ENCODE measurements at places on chromosomes 1 and 21. TPM values are rescaled to one million over a fixed set of nuclear protein-coding genes. Genes with fewer than 3 reads are reported as not detected.

LMOD1 gene
- 19.6 TPM for total RNA-seq

SPATA6 gene
- 3.1 TPM for total RNA-seq

ITLN2 gene
- not detected for total RNA-seq

TRIM62 gene
- total RNA-seq: 9.8 TPM

PROK1 gene
- 2.8 TPM for total RNA-seq

CSTB gene
- total RNA-seq: 5.9 TPM

CHI3L2 gene
- total RNA-seq: not detected

GRCh38 chr1:151891512-151891911, 17.8 kb downstream of the THEM4 start:
- no peak for DNase-seq
- H3K4me3 ChIP-seq: no peak overlapping the region
- no peaks in the 10 kb centered on the region for H3K4me1 ChIP-seq
- no peaks in the 10 kb centered on the region for H3K27me3 ChIP-seq

- peaks cover 6% of the 10 kb centered on the region for H3K4me1 ChIP-seq
- H3K36me3 ChIP-seq: no peaks in the 10 kb centered on the region
- no peak for DNase-seq
- H3K4me3 ChIP-seq: no peak overlapping the region
- H3K27ac ChIP-seq: no peak overlapping the region
- H3K27me3 ChIP-seq: no peaks in the 10 kb centered on the region
Measured at GRCh38 chr1:176058686-176059085, 148.4 kb downstream of the COP1 start.

- no peaks in the 10 kb centered on the region for H3K36me3 ChIP-seq
- H3K27me3 ChIP-seq: no peaks in the 10 kb centered on the region
- no peak overlapping the region for H3K4me3 ChIP-seq
- peak overlapping the region; percentile 79 for H3K27ac ChIP-seq
- H3K4me1 ChIP-seq: peaks cover 3% of the 10 kb centered on the region
Measured at GRCh38 chr1:206460836-206461426, 9.3 kb upstream of the IKBKE start.

DNA sequence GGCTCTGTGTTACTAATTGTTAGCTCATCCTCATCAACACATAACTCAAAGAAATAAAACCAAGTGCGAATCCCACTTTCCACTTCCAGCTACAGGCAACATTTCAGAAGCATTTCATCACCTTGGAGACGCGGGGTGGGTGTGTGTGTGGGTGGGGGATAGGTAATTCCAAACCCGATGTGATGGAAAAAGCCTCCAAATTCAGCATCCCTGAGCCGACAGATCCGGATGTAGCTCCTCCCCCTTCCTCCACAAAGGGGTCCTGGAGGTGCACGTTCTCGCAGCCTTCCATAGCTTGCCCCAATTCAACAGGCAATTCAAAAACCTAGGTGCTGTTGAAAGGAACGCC, 486 bp downstream of the HSPA13 start:
- no peaks in the 10 kb centered on the region for H3K27me3 ChIP-seq
- H3K4me3 ChIP-seq: peak overlapping the region; percentile 96
- H3K27ac ChIP-seq: peak overlapping the region; percentile 85
- H3K4me1 ChIP-seq: peaks cover 21% of the 10 kb centered on the region

DNA sequence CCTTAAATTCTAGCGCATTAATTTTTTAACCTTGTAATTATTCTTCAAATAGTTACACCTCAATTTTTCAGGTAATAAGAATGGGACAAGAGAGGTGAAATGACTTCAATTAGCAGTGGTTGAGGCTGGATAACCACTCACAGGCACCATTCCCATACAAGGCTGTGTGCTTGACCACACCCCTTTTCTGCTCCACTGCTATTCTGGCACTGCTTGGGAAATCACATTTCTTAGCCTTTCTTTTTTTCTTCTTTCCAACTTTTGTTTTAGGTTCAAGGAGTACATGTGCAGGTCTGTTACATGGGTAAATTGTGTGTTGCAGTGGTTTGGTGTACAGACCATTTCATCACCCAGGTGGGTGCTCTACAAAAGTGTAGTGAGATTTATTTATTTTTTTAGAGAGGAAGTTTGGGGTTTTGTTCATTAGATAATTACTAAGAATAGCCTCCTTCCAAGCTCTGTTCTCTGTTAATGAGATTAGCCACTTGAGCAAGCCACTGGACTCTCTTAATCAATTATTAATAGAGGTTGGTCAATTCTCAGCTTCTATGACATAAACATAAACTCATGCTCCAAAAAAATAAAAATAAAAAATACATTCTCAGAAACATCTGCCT, 14.4 kb downstream of the ILDR2 start:
- no peaks in the 10 kb centered on the region for H3K4me1 ChIP-seq
- no peaks in the 10 kb centered on the region for H3K36me3 ChIP-seq
- no peak overlapping the region for H3K27ac ChIP-seq
- no peaks in the 10 kb centered on the region for H3K27me3 ChIP-seq
- no peak for DNase-seq

- peaks cover 2% of the 10 kb centered on the region for H3K36me3 ChIP-seq
- peak overlapping the region; percentile 98 for H3K27ac ChIP-seq
- no peaks in the 10 kb centered on the region for H3K27me3 ChIP-seq
- H3K4me1 ChIP-seq: peaks cover 33% of the 10 kb centered on the region
- no peak for DNase-seq
Measured at GRCh38 chr1:39570477-39571177, 6.0 kb downstream of the PABPC4 start.

DNA sequence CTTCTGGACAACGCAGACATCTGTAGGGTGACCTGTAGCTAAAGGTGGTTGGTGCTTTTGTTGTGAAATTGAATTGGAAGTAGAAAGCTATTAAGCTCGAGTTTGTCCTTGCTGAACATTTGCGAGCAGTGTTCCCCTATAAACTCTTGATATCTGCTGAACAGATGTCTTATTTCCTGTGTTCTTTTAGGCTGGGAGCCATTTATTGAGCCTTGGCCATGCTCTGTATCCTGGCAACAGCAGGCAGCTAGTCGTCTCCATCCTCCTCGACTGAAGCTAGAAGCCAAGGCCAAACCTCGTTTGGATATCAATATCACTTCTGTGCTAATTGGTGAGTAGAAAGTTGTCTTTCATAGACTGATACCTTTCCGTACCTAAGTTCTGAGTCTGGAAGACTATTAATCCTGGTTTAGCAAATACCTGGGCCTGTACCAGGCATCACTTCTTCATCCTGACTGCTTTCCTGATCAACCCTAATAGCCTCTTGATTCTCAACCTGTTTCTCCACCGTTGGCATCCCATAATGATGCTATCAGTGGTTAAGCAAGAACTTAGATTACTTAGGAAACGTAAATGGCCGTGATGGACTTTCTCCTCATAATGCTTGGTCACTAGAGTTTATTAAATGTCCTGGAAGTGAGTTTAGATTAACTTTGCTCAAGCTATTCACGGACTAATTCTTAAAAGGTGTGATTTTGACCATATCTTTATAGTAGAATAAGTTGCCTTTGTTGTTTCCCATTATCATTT, 103.4 kb downstream of the VPS13D start:
- no peak overlapping the region for H3K4me3 ChIP-seq
- peaks cover 28% of the 10 kb centered on the region for H3K4me1 ChIP-seq

DNA sequence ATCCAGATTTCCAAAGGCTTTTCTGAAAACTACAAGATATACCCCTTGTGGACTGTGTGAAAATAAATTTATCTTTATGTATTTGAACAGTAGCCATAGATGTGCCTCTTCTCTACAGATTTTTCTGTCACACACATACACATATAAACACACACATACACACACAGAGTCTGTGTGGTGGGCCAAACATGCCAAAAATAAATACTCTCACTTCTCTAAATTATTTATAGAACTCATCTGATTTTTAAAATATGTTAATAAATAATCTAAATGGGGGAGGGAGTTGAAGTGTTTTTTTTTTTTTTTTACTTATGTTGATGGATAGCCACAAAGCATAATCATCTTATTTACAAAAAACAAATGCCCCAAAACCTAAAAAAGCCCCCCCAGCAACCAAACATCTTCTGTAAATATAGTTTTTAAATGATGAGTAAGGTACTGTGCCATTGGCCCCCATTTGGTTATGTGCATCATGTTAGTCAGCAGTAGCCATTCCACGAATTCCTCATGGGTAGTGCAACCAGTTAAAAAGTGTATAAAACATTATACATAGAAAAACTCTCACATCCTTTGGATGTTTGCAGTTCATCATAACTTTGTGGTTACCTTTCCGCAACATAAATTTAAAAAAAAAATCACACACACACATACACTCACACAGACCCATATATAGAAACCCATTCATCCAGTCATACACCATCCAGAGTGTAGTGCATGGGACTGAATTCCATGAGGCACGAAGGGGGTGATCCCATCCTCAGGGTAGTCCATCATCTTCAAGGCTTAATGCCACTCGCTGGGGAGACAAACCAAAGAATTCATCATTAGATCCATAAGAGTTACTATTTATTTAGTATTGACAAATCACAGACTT, 8.2 kb upstream of the MAGOH start:
- no peaks in the 10 kb centered on the region for H3K4me1 ChIP-seq
- H3K36me3 ChIP-seq: no peaks in the 10 kb centered on the region
- no peak for DNase-seq
- no peak overlapping the region for H3K4me3 ChIP-seq

DNA sequence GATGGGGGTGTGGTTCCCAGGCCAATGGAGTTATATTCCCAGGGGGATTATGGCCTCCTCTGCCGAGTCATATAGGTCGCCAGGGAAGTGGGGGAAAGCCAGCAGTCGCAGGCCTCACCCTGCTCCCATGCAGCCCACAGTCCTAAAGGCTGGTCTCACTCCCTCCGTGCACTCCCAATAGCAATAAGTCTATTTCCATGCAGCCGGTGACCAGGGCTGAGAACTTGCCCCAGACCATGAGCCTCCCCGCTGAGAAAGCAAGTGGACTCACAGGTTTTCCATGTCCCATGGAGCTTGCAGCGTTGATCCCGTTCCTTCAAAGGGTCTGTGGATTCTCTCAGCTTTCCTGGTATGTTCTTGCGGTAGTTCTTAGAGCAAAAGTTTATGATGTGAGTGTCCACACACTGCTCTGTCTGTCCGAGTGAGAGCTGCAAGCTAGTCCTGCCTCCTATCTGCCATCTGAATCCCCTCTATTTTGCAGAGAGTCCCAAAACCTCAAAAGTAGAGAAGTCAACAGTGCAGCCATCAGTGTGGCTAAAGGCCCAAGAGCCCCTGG, 81.7 kb upstream of the TMPRSS2 start:
- H3K27me3 ChIP-seq: peaks cover 2% of the 10 kb centered on the region
- H3K27ac ChIP-seq: no peak overlapping the region

- DNase-seq: no peak
- no peaks in the 10 kb centered on the region for H3K36me3 ChIP-seq
- H3K4me1 ChIP-seq: no peaks in the 10 kb centered on the region
- no peaks in the 10 kb centered on the region for H3K27me3 ChIP-seq
Measured at GRCh38 chr1:5926686-5927435, 65.4 kb downstream of the NPHP4 start.

DNA sequence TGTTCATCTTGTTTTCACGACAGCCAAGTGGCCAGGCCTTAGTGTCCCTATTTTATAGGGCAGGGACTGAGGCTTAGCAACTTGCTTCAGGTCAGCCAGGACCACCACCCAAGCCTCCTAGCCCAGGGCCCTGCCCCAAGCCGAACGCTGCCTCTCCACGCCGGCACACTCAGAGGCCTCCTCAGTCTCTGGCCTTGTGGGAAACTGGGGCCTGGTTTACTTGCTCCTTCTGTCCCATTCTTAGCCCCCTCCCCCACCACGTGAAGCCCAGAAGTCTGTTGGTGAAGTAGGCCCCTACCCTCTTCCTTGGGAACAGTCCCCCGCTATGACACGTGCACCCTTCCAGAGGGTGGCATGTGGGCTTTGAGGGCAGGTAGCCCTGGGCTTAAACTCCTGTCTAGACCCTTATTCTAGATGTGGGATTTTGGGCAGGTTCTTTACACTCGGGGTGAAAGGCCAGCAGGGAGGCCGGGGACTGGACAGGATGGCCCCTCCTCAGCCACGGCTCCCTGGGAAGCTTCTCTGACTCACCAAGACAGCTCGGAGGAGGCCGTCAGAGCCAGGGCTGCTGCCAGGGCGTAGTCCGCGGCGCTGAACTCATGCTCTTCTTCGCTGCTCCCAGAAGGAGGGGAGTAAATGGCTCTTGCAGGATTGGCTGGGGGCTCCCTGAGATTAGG, 4.3 kb downstream of the MYOM3 start:
- peak overlapping the region; percentile 93 for H3K27ac ChIP-seq
- H3K36me3 ChIP-seq: no peaks in the 10 kb centered on the region
- no peak for DNase-seq

- H3K36me3 ChIP-seq: no peaks in the 10 kb centered on the region
- DNase-seq: no peak
- H3K4me3 ChIP-seq: no peak overlapping the region
Measured at GRCh38 chr1:2644171-2644570, 11.4 kb upstream of the MMEL1 start.

GRCh38 chr1:175865041-175865766, 121.8 kb upstream of the TNR start:
- H3K27me3 ChIP-seq: no peaks in the 10 kb centered on the region
- DNase-seq: no peak
- no peaks in the 10 kb centered on the region for H3K4me1 ChIP-seq
- H3K27ac ChIP-seq: no peak overlapping the region
- no peak overlapping the region for H3K4me3 ChIP-seq

- no peak for DNase-seq
- H3K4me1 ChIP-seq: no peaks in the 10 kb centered on the region
- H3K36me3 ChIP-seq: no peaks in the 10 kb centered on the region
Measured at GRCh38 chr1:220889333-220889732, 10.1 kb downstream of the HLX start.

- H3K4me3 ChIP-seq: no peak overlapping the region
- H3K4me1 ChIP-seq: peaks cover 23% of the 10 kb centered on the region
- H3K27me3 ChIP-seq: no peaks in the 10 kb centered on the region
Measured at GRCh38 chr1:247334378-247335133, 2.9 kb upstream of the ZNF496 start.

- no peak overlapping the region for H3K4me3 ChIP-seq
- no peaks in the 10 kb centered on the region for H3K36me3 ChIP-seq
- H3K4me1 ChIP-seq: no peaks in the 10 kb centered on the region
- no peaks in the 10 kb centered on the region for H3K27me3 ChIP-seq
- DNase-seq: no peak
- H3K27ac ChIP-seq: no peak overlapping the region
Measured at GRCh38 chr1:224589006-224589405, 27.1 kb upstream of the CNIH3 start.

GRCh38 chr21:31396399-31396798, 52.3 kb upstream of the TIAM1 start:
- H3K4me1 ChIP-seq: no peaks in the 10 kb centered on the region
- H3K4me3 ChIP-seq: no peak overlapping the region
- no peaks in the 10 kb centered on the region for H3K27me3 ChIP-seq
- no peak overlapping the region for H3K27ac ChIP-seq
- H3K36me3 ChIP-seq: no peaks in the 10 kb centered on the region
